ENCODE measurements at places on chromosomes 3 and 15. TPM values are rescaled to one million over a fixed set of nuclear protein-coding genes. Genes with fewer than 3 reads are reported as not detected.

Gene IRAK2
- total RNA-seq = 26.1 TPM

DNA sequence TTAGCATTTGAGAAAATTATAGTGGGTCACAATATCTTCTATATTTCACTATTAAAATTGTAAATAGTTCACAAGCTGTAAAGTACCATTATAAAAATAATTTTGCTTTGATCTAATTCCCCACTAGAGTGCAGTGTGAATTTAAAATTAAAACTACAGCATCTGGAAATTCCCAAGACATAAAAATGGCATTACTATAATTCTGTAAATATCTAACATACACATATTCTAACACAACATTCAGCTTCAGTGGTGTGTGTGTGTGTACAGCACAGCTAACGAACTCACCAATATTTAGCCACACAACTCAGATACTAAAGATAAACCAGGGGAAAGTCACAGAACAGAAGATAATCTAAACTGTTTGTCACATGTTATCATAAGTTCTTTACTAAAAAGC, 424.9 kb upstream of the ZNF385D start:
- DNase-seq = no peak

DNA sequence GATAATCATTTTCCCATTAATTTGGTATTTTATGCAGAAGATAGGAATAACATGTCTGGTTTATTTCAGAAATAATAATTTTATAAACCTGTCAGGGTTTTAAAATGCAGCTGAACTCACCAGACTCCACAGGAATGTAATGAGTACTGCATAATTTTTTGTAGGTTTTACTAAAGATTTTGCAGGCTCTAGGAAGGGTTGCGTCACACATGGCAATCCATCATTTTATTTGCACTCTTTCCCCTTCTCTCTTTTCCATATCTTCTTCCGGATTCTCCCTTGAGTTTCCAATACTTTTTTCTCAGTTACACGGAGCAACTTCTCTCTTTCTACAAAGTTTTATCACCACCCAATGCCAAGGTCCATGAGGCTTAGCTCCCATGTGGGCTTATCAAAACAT, 234.7 kb downstream of the NFKBIZ start:
- DNase-seq = no peak

- DNase-seq = no peak
Measured at GRCh38 chr15:27481768-27482167, 510.8 kb downstream of the GABRG3 start.

Data from pulmonary artery endothelial cell (primary cell).